ENCODE measurements at places on chromosomes 2 and 18.

GRCh38 chr2:86039178-86039962 is 66.3 kb downstream of the POLR1A start:
- DNase-seq, result no peak

GRCh38 chr2:42598656-42599055 is 30.2 kb downstream of the MTA3 start:
- DNase-seq, result no peak

DNA sequence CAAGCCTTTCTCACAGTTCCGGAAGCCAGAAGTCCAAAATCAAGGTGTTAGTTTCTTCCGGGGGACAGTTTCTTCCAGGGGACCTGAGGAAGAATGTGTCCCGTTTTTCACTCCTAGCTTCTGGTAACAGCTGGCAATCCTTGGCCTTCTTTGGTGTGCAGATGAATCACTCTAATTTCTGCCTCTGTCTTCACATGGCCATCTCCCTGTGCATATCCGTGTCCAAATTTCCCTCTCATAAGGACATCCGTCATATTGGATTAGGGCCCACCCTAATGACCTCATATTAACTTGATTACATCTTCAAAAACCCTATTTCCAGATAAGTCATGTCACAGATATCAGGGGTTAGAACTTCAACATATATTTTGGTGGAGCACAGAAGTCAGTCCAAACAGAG is 141.4 kb downstream of the ZEB2 start:
- DNase-seq, result no peak

GRCh38 chr2:216687646-216688045 is 7.7 kb downstream of the IGFBP5 start:
- DNase-seq, result no peak

DNA sequence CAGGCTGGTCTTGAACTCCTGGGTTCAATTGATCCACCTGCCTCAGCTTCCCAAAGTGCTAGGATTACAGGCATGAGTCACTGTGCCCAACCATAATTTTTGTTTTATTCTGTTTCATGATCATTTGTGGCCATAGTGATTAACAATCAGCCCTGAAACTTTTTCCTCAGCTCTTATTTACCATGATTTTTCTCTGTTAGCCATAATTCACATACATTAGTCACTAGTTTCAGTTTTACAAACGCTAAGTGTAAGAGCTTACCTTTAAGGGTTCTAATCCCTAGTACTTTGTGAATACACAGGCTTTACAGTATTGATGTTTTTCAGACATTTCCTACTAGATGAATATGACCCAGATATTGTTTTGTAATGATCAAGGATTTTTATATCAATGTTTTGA is 216.1 kb downstream of the DPP4 start:
- DNase-seq, result no peak

GRCh38 chr18:79118797-79119196 is 49.6 kb downstream of the ATP9B start:
- DNase-seq, result no peak

- no peak for DNase-seq
Measured at GRCh38 chr18:31227497-31228229, 65.0 kb upstream of the DSC1 start.

GRCh38 chr18:75364512-75365253 is 62.8 kb downstream of the SMIM21 start:
- no peak for DNase-seq

DNA sequence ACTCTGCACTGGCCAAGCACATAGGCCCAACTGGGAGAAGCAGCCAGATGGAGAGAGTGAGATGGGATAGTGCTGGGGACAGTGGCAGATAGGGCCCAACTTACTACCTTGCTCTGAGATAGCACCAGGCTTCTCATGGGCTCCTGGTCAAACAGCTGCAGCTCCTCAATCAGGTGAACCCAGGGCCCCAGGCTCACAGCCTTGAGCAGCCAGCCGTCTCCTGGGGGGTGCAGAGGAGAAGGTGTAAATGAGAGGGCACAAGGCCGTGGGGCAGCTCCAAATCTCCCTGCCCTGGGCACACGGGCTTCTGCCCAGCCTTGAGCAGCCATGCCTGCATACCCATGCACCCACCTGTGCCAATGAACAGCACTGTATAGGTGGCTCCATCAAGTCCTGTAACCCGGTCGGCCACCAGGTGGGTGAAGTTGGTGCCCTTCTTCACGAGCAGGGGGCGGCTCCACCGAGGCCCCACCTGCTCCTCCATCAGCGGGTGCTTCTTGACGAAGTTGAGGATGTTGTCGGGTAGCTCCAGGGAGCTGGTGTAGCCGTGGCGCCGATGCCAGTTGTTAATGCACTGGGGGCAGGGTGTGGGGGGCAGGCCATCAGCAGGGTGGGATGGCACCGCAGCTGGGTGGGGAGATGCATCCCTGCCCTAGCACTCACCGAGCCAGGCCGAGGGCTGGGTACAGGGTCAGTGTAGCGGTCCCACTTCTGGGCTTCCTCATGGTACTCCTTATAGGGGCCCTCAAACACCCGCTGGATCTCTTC is 5.9 kb upstream of the ANKRD39 start:
- no peak for DNase-seq

GRCh38 chr2:192186806-192187205 is 7.9 kb downstream of the TMEFF2 start:
- no peak for DNase-seq

- no peak for DNase-seq
Measured at GRCh38 chr2:1544478-1545069, 131.3 kb downstream of the TPO start.

GRCh38 chr2:207437136-207437523 is 92.6 kb upstream of the CREB1 start:
- no peak for DNase-seq

DNA sequence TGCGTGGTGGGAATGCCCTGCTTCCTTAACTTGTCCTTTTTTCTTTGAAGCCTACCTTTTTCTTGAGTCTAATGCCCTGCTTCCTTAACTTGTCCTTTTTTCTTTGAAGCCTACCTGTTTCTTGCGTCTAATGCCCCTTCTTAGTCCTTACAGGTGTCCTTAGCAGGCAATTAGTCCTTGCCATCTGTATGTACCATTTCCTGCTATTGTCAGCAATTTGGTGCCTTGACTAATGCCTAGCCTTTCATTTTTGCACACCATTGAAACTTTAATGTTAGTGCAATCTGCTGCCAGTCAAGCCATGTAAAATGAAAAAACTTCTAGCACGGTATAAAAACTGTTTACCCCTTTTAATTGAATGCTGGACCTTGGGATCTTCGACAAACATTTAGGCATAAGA is 4.3 kb downstream of the KDM3A start:
- no peak for DNase-seq

DNA sequence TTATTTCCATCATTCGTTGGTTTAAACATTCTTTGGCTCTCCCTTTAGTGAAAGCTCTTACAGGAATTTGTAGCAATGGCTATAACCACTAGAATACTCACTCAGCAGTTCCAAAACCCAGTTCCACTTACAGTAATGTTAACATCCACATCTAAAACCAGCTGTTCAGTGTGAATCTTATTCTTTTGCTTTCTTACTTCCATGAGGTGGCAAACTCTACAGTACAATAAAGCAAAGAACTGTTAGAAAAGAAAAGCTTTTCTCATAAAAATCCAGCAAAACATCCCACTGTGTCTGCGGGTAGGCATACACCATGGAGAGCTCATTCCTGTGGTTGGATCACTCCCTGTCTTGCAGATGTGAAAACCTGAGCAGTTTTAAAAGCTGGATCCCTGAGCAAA is 147.1 kb downstream of the ARHGAP28 start:
- no peak for DNase-seq

DNA sequence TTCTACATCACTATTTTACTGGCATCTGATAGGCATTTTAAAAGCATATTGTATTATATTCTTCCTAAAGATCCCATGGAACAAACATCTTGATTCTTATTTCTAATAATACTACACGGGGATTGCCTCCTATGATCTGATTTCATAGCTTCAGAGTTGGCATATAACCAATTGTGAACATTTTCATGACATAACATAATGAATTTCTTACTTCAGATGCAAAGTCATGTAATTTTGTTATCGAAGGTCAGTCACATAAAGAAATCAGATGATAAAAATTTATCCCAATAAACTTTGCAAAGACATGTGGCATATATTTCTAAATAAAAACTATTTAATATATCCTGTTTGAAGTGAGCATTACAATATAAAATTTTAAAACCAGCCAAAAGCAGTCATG is 93.3 kb downstream of the COL5A2 start:
- no peak for DNase-seq

- no peak for DNase-seq
Measured at GRCh38 chr18:39839782-39840181, 2115.3 kb upstream of the PIK3C3 start.

All from substantia nigra (tissue), 51 donors.